ENCODE measurements at places on chromosomes 12 and 14.
A peak's percentile ranks its signal among the peaks of the same experiment; 100 is the strongest.

- DNase-seq = peak; percentile 43
Measured at GRCh38 chr14:49754570-49755097, 13.3 kb upstream of the KLHDC2 start.

GRCh38 chr12:9717070-9717925 lies 15.6 kb downstream of the CLECL1 start:
- DNase-seq = no peak

DNA sequence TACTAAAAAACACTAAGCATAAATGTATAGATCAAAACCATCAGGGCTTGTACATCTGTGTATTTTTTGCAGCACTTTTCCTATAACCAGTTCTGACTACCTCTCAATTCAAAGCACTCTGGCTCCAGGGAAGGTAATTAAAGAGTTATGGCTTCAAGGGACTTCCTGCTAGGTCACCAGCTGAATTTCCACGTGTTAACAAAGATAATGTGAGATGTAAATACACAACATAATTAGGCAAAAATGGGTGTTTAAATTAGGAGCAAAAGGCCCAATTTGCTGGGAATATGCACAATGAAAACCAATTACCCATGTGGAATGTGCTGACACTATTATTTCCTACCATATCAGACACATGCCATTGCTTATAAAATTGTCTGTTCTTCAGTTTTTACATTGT lies 513.4 kb upstream of the FLRT2 start:
- DNase-seq = no peak

GRCh38 chr12:105935106-105935505 lies 203.6 kb downstream of the NUAK1 start:
- peak; percentile 90 for DNase-seq

DNA sequence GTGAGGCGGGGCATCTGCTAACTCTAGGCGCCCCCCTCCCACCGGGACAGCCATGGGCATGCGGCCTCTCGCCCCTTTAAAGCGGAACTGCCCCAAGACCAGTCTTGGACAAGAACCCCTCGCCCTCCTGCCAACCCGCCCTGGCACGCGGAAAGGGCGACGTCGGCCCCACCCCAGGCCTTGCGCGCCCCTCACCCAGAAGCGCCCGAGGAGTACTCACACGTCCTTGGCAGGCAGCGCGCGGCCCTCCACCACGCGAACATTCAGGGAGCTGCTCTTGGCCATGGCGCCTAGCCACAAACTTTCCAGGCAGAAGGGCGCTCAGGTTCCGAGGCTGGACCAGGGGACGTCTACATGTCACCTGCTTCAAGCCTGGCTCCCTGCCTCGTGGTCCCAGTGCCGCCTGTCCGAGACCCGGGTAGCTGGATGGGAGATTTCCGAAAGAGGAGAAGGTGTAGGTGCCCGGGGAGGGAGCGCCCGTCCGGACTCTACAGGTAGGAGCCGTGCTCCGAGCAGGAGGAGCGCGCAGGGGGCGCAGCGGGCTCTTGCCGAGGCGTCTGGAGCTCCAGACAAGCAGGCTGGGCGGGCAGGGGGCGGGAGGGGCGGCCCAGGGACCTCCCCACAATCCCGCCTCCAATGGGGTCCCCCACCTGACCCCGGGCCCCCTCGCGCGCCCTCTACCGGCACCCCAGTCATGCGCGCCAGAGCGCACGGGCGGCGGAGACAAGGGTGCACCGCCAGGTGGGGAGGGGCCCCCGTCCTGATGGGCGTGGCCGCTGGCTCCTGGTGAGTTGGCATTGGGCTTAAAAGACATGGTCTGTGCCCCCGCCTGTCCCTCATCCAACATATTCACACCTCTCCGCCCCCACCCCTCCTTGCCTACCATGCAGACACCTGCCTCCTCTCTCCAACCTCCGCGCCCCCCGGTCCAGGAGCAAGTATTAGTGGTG lies at the start of gene RASAL1:
RASAL1 (minus strand) TSS at position 584 of the 950 bp plus-strand sequence; CDS start at position 285, 299 bp downstream.
- DNase-seq = peak; percentile 20

GRCh38 chr14:76078501-76078900 lies 73.2 kb upstream of the GPATCH2L start:
- DNase-seq = no peak

DNA sequence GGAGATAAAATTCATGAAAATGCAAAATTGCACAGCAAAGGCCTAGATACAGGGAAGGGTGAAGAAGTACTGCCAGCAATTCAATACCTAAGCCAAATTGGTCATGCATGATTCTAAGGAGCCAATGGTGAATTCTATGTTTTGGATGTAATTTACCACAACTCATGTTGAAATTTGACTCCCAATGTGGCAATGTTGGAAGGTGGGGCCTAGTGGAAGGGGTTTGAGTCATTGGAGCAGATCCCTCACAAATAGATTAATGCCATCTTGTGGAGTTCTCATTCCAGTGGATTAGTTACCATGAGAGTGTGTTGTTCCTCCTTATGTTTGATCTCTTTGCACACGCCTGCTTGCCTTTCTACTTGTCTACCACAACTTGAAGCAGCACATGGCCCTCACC lies 194.0 kb upstream of the ALG10 start:
- DNase-seq = no peak

- DNase-seq = peak; percentile 42
Measured at GRCh38 chr14:23910101-23910875, 43.3 kb upstream of the DHRS4 start.

DNA sequence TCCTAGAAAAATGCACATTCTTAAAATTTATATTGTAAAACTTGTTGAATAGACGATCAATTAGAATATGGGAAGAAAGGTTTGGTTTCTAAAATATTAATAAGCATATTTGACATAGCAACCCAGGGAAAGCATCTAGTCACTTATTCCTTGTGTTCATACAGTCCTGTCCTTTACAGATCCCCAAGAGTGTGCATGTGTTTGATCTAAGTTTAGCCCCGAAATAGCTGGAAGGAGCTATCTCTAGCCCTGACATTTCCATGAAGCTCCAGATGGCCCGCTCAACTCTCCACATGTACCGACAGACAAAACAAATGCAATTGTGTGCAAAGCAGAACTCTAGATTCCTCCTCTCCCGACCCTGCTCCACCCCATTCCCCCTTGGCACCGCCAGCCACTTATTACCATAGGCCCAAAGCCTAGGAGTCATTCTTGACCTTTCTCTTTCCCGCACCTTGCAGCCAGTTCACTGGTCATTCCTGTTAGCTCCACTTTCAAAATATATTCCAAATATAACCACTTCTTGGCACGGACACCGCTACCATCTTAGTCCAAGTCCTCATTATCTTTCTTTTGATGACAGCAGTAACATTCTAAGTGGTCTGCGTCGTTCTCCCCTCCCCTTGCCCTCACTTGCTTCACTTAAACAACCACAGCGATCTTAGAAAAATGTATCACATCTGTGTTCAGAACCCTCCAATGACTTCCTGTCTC lies 45.4 kb upstream of the GZMB start:
- DNase-seq = no peak

DNA sequence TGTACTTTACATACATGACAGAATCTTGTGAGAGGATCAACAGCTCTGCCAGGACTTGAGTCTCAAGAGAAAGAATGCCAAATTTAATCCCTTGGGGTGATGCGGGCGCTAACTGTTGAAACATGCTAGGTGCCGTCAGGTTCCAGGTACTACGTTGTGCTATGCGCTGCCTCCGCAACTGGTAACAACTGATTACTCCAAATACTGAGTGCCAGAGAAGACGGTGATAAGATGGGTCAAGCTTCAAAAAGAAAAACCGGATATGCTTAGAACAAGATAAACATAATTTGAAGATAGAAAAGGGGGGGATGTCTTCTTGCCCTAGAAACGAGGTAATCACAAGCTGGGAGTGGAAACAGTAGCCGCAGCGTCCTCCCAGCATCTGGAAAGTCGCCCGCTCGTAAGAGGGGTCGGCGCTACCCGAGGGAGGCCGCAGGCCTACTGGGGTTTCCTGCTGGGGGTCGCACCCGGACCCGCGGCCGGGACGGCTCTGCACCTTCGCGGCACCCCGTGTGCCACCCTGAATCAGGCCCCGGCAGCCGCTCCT lies 678 bp downstream of the ZBTB25 start:
- DNase-seq = peak; percentile 81

GRCh38 chr12:69066492-69067373 lies 133.8 kb upstream of the CPM start:
- DNase-seq = no peak

DNA sequence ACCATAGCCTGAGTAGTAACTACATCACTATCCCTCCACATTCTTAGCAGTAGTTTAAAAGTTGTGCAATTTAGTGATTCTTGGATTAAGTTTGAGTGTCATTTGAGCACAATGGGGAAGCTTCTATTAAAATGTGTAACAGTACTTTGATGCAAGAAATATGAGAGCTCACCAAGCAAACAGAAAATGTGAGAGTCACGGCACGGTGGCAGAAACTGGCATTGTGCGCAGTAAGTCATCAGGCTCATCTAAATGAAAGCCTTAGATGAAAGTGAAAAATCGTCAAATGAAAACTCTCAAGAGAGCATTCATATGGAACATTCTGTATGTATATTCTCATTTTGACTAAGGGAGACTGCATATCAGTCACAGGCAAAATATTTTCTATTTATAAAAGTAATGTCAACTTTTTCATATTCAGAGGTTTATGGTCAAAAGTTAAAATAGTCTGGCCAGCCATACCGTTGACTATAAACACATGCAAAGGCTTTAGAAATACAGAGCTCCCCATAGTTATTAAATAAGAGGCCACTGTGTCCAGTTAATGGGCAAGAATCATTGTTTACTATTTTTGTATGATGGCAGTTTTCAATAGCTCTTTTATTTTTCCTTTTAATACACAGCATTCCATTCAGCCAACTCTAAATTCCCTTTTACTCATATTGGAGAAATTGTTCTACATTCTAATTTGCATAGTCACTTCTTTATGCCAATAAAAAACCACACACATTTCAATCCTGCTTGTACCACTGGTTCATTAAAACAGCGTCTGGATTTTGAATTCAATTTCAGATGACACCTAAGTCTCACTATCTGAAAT lies 167.9 kb downstream of the PRKD1 start:
- no peak for DNase-seq

DNA sequence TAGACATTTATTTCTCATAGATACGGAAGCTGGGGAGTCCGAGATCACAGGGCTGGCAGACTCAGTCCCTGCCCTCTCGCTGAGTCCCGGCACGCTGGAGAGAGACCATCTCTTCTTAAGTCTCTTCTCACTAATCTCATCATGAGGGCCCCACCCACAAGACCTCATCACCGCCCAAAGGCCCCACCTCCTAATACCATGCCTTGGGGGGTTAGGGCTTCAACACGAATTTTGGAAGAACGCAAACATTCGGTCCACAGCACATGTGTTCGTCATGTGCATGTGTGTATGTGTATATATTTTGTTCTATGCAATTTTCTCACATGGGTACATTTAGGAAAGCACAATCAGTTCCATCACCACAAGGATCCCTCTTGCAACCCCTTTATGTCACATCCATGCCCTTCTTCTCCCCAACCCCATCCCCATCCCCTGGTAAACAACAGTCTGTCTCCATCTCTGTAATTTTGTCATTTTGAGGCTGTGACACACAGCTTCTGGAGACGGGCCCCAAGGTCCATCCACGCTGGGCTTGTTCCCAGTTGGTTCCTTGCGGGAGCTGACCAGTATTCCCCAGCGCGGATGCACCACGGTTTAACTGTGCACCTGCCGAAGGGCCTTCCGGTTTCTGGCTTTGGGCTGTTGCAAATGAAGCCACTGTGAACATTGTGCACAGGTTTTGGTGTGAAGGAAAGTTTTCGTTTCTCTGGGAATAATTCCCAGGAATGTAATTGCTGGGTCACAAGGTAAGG lies 317.5 kb upstream of the DIO3 start:
- no peak for DNase-seq

DNA sequence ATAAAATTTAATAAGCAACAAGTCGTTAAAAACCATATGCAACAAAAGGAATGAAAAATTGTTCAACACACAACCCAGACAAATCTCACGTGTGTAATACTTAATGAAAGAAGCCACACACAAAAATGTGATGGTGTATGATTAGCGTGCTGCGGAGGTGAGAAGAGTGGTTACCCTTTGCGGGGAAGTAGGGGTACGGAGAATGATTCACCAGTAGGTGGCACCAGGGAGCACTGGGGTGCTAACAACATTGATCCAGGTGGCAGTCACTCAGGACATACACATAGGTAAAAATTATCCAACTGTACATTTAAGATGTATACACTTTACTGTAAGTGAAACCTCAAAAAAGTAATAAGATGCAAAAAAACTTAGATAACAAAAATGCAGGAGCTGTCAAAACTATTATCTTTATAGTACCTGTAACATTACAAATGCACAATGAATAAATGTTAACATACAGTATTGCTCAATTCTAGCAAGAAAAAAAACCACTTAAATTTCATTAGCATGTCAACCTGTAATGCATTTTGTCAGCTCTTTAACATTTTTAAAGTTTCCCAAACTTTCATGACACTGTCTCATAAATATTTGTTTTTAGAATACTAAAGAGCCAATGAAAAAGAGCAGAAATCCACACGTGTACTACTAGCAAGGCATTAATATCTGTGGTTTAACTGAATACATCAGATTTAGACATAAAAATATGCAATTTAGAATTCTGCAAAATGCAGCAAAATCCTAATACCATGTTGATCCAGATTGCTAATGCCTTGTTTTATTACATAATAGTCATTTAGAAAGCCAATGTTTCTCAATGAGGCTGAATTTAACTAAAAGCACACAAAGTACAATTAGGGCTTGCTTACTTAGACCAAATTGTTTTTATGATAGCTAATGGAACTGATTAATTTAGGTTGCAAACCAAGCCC lies 46.7 kb downstream of the TMCC3 start:
- DNase-seq = no peak

DNA sequence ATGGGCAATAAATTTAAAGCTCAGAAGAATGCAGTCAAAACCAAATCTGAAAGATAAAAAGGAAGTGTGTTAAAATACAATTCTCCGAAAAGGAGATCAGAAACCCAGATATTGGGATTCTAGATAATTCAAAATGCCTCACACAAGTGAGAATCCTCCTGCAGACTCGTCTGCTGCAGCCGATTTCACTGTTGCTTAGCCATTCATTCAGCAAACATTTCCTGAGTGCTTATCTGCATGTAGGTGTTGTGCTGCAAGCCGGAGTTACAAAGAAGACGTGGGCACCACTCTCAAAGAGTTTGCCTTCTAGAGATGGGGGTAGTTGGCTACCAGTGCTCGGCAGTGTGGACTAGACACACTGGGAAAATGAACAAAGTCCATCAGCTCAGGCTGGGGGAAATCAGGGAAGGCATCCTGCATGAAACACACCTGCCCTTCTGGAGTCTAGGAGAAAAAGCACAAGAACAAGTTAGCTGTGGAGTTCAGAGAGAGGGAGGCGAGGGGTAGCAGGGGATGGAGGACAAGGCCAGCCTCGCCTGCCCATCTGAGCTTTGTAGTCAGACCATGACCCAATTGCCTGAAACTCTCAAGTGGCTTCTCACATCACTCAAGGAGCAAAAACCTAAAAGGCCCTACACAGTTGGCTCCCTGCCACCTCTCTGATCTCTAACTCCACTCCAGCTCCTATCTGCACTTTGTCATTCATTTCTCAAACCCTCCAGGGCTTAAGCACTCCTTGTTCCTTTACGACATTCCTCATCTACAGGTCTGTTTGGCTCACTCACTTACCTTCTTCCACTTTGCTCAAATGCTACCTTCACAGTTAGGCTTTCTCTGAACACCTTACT lies 310.0 kb upstream of the DDHD1 start:
- no peak for DNase-seq

Data from foreskin keratinocyte (primary cell).